ENCODE measurements at places on chromosomes 13 and 19.

GRCh38 chr13:99908140-99908803 is 63.3 kb downstream of the ZIC5 start:
- DNase-seq = no peak

GRCh38 chr13:22143671-22144070 is 472.8 kb downstream of the FGF9 start:
- no peak for DNase-seq

- no peak for DNase-seq
These were observed 84.5 kb upstream of the UFM1 start for GRCh38 chr13:38265132-38265497.

- DNase-seq = no peak
These were observed 38.1 kb upstream of the KCTD15 start for GRCh38 chr19:33758541-33759013.
